ENCODE measurements at places on chromosomes 6 and 20.

DNA sequence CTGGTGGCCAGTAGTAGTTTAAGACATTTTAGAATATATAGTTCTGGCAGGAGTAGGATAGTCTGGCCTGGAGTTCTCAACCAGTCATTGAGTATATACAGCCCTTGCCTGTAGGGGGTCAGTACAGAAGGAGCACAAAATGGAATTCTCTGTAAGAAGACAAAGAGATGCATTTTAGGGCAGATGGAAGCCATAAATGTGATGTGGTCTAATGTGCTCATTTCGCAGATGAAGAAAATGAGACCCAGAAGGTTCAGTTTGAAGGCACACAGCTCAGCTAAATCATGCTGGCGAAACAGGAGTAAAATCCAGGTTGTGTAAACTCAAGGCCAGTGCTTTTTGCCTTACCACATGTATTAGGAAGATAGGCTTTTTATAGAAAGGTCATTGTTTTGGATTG, 29.6 kb downstream of the QKI start:
- DNase-seq = no peak

GRCh38 chr6:137968901-137969300, 101.8 kb downstream of the TNFAIP3 start:
- DNase-seq = no peak

DNA sequence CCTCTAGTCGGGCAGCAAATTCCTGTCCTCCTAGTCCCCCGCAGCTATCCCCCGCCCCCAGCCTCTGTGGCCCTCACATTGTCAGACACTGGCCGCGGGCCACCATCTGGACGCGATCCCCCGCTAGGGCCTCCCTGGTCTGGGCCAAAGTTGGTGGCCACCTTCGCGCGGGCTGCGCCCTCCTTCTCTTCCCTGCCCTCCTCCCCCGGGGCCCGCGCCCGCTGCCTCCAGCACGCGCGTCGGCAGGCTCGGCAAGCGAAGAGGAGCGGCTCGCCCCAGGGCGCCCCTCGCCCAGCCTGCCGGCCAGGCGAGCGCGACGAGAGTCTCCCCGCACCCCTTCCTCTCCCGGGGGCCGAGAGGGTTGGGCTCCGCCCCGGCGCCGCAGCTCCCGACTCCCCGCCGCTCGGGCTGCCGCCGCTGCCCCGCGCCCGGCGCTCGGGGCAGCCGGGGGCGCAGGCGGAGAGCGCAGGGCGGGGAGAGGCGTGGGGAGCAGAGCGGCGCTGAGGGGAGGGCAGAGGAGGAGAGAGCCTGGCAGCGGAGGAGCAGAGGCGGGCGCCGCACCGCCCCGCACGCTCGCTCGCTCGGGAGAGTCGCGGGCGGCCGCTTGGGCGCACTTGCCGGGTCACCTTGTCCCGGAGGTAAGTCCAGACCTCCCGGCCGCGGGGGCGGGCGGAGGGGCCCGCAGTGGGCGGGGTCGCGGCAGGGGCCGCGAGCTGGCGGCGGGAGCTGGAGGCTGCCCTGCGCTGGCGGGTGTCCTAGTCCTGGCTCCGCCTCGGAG, at the start of gene SYNDIG1:
TSS of gene SYNDIG1 (plus strand) at position 514 of the 778 bp plus-strand sequence. CDS start 73,469 bp downstream, outside the sequence.
- DNase-seq = no peak

DNA sequence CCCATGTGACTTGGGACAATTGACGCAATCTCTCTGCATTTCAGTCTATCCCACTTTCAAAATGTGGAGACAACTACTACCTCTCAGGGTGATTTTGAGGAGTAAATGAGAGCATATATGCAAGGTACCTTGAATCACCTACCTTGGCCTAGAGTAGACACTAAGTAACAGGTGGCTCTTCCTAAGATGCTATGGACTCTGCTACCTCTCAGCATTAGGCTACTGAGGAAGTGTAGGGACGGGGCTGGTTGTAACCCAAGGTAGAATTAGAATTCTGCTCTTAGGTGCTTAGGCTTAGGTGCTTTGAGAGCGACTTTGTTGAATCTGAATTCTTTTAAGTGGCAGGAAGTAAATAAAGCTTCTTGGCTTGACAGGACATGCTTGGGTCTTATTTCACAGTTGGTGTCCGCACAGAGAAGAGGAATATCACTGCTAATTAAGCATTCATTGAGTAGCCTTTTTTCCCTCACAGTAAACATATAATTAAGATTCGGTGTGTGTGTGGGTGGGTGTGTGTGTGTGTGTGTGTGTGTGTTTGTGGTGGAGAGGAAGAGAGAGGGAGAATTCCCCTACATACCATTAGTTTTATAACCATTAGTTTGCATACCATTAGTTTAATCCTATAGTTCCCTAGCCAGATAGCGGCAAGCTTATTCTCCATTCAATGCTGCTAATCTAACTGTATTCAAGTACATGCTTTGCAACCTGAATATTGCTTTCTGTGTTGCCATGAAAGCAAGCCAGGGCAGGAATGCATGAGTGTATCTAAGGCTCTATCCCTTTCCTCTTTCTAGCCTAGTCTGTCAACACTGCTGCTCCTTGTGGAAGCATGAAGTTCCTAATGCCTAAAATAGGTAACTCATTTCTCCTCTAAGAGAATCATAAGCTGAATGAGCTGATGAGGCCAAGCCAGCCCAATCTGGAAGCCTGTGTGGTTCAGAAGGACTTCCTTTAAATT, 112.5 kb downstream of the IPCEF1 start:
- DNase-seq = peak; percentile 7
